ENCODE measurements at places on chromosomes 4 and X.

- no peak for DNase-seq
Observed at GRCh38 chrX:13764765-13765164, 30.2 kb downstream of the OFD1 start.

DNA sequence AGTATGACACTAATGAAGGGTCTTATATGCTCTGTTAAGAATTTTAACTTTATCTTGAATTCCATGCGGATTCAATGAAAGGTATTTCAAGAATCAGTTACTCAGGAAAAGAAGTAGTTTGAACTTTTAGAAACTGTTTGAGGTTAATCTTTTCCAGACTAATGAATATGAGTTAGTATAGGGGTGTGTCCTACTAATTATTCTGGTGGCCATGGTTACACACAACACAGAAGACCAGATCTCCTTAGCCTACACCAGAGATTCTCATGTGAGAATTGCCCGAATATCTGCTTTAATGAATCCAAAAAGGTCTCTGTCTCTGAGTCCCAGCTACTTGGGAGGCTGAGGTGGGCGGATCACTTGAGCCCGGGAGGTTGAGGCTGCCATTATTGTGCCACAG, 100.4 kb downstream of the MMRN1 start:
- no peak for DNase-seq

DNA sequence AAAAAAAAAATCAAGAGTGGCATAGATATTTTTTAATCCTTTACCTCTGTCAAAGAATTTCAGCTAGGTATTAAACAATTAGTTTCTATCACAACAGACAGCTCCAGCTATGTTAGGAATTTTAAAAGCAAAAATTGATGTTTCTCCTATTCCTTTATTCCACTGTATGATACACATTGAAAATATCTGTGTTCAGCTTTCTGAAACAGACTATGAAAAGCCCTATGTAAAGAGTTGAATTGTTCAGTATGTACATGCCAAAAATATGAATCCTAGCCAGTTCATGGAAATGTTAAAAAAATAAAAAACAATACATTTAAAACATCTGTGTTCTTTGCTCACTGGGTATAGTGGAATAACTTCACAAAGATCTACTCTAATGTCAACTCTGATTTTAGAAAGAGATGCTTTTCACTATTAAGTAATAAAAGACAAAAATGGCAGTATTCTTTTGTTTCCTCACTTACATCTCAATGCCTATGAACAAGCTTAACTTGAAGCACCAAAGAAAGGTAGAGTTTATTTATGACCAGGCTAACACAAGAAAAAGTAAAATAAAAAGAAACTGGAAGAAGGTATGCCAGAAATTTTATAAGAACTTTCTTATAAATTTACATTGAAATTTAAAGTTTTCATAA, 32.1 kb downstream of the FBXW7 start:
- DNase-seq, result no peak

- DNase-seq, result no peak
Observed at GRCh38 chr4:35942092-35942491, 302.2 kb downstream of the ARAP2 start.

DNA sequence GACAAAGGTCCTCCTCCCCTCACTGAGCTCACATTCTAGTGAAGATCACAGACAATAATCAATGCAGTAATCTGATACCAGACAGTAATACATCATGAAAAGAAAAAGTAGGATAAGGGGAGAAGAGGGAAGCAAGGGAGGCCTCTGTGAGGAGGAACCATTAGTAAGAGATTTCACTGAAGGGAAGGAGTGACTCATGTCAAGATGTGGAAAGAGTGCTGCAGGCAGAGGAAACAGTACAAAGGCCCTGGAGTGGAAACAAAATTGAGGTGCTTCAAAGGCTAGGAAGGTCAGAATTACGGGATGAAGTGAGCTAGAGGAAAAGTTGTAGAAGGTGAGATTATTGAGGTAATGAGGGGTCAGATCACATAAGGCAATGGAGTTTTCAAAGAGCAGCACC, 38.1 kb downstream of the LAMTOR3 start:
- DNase-seq, result no peak

DNA sequence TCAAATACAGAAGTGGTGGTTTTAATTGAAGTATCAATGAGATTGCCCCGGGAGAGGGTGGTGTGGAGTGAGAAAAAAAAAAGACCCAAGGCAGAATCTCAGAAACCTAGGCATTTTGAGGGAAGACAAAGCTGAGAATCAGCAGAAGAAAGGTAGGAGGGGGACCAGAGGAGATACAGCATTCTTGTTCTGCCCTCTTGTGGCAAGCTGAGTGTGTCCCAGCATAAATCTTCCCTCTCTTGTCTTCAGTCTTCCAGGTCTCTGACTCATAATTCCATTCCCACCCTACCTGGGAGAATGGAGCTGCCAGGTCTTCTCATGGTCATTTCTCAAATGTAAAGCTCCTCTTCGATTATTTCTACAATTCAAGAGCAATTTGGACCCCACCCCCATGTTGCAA, 32.7 kb upstream of the MAGED1 start:
- no peak for DNase-seq

DNA sequence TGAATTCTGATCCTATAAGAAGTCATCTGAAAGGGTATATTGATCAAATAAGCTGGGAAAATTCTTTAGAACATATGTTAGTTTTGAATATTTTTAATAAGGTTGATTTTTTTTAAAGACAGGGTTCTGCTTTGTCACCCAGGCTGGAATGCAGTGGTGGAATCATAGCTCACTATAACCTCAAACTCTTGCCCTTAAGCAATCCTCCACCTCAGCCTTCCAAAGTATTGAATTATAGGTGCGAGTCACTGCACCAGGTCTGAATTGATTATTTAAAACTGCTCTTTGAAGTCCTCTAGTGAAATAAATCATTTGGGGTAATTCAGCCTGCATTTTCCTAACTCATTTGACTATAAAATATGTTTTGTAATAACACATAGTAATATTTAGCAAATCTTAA, 812.3 kb downstream of the PDHA2 start:
- no peak for DNase-seq

DNA sequence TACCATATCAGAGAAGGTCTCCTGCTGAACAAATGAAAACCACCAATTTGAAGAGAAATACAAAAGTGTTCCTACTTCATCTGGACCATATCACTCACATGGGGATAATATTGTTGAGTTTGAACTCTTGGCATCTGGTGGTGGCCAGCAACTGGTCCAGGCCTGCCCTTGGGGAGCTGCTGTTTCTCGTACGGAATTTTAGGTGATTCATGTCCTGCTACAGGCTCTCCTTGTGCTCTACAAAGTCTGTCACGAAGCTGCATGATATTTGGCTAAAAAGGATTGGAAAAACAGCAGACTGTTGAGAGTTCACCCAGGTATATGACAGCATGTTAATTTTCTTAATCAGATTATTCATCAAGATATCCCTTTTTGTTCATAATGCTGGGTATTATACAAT, 42.2 kb downstream of the SEC31A start:
- DNase-seq, result no peak

DNA sequence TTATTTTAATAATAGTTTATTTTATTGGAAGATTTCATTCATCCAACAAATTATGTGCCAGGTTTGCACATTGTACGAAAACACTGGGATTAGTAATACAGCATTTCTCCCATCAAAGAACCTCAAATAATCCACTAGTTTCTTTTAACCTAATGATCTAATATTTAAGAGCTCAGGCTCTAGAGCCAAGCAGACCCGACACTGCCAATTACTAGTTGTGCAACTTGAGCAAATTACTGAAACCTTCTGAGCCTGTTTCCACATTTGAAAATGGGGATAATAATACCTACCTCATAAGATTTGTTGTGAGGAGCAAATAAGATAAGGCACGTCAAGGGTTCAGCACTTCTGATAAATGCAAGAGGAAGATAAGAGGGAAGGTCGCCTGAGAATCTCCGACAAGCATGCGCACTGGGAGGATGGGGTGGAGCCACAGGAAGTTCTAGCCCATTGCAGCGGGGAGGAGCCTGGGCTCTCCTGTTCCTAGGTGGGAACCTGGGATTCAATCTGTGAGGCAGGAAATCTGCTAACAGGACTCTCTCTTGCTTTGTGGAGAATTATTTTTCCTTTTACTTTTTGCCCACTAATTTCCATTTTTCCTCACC, 141.5 kb upstream of the SMAD1 start:
- DNase-seq, result no peak

GRCh38 chrX:143570782-143571181, 53.5 kb upstream of the SPANXN3 start:
- no peak for DNase-seq

DNA sequence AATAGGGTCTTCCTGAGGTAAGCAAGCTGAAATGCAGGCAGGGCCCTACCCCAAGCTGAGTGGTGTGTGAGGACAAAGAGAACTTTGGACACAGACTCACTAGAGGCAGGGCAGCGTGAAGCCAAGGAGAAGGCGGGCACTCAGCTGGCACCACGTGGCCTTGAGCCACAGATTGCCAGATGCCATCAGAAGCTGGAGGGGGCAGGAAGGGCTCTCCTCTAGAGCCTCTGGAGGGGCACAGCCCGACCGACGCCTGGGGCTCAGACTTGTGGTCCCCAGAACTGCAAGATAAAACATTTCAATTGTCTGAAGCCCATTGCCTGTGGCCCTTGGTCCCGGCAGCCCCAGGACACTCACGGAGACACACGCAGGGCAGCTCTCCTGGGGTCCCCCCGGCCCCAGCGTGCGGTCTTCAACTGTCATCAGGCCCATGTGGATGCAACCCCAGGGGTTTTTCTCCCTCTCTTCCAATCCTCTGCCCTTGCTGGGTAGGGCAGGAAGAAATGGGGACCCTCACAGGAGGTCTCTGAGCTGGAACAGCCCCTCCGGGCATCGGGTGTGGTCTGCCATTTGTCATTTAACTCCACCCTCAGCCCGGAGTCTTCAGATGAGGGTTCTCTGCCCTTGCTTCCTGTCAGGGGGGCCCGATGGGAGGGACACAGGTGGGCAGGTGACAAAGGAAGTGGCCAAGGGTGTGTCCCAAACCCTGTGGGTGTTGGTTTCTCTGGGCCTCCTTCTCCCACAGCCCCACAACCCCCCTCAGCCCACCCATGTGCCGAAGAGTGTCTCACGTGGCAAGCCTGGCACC, 22.2 kb downstream of the HMX1 start:
- DNase-seq, result no peak

GRCh38 chrX:331151-331824, 12.7 kb upstream of the GTPBP6 start:
- DNase-seq, result no peak

DNA sequence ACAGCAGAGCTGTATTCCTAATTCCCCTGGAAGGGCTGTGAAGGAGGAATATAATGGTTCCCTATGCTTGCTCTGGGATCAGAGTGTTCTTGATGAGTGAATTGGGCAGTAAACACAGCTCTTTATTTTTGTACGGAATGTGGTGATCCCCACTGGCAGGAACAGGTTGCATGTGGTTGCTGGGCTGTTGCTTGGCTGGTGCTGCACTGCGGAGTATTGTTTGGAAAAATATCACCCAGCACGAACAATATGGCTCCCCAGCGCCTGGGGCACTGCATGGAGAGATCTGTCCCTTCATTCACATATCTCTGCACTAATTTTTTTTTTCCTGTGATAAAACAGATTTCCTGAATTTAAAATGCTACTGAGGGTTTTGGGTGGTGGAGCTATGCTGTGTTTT, 119.7 kb downstream of the MGST2 start:
- no peak for DNase-seq

DNA sequence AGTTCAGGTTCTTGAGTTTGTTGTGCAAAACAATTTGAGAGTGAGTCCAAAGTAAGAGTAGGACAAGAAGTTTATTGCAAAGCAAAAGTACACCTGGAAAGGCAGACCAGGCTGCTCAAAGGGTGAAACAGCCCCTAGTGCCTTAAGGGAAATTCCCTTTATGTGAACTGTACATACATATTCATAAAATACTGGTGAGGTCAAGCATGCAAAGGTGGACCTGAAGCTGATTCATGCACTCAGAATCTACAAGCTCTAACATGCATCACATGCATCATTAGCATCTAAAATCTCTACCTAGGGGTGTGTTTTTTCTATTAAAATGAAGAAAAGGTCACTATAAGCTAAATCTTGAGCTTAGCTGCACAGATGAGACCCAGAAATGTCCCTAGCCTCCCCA, 266.9 kb downstream of the SPATA18 start:
- DNase-seq, result no peak

DNA sequence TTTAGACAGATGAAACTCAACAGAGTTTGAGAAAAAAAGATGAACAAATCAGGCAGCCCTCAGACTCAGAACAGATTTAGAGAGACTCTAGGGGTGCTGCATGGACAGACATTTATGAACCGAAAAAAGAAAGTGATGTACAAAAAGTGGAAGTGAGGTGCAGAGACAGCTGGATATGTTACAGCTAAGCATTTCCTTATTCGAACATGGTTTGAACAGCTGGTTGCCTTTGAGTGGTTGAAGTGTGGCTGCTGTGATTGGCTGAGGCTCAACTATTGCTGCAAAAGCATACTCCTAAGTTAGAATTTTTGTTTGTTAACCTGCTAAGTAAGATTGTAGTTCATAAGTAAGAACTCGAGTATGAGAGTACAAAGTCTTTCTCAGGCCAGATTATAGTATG, 331.5 kb upstream of the PABPC4L start:
- no peak for DNase-seq

DNA sequence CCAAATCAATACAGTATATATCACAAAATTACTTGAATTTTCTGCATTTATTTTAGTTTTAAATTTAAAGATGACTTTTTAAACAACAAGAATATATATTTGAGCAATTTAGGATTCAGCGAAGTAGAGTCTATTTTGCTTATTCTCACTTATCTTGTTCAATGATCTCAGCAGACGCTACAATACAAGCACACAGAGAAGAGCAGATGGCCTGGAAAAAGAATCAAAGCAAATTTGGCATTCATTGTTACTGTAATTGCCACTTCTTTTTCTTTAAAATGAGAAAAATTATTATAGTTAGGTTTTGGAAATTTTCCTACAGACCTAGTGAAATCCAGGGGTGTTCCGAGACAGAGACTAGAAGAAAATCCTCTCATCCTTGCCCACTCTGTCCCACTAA, 57.5 kb downstream of the NPY1R start:
- DNase-seq, result no peak

DNA sequence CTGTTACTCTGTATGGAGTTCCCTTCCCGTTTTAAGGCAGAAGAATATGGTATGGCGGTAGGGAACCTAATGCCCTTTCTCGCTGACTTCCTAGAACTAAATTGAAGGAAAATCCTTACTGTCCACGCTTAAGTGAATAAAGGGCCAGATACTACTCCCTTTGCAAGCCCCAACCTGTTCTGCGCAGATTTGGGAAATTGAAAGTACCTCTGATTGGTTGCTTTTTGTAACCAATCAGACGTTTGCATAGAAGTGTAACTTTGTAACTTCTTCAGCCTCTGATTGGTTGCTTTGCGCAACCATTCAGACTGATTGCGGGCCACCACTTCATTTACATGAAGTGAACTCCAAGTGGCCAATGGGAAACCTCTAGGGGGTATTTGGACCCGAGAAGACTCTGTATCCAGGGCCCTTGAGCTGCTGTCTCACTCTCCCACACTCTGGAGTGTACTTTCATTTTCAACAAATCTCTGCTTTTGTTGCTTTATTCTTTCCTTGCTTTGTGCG, 1.2 kb upstream of the TMEM33 start:
- no peak for DNase-seq

DNA sequence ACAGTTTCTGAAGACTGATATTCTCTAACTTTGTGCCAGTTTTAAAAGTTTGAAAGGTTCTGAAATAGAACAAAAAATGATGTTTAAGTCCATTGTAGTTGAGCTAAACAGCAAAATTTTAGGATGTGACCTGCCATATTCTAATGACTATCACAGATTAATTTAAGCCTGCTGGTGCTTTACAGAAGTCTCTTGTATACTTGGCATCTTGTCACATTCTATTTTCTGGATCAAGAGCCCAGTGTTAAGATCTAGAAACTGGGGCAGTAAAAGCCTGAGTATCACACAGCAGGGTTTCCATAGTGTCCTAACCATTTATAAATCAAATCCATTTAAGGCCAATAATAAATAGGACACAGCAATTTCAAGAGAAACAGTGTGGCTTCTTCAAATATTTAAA, 12.4 kb downstream of the FSTL5 start:
- no peak for DNase-seq
